ENCODE measurements at places on chromosomes 12 and 14.

DNA sequence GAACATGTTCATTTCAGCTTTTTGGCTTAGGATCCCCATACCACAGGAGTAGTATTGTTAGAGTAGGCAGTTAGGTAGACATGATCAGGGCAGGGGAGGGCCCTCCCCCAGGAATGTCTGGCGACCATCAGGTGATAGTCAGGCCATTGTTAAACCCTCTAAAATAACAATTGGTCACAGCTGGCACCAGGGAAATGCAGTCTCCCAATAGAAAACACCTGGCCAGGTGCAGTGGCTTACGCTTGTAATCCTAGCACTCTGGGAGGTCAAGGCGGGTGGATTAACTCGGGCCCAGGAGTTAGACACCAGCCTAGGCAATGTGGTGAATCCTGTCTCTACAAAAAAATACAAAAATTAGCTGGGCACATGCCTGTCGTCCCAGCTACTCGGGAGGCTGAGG lies 187.1 kb downstream of the MON2 start:
- no peak for DNase-seq

- DNase-seq = peak; percentile 73
Observed at GRCh38 chr12:19915392-19916195, 452.7 kb upstream of the PDE3A start.

DNA sequence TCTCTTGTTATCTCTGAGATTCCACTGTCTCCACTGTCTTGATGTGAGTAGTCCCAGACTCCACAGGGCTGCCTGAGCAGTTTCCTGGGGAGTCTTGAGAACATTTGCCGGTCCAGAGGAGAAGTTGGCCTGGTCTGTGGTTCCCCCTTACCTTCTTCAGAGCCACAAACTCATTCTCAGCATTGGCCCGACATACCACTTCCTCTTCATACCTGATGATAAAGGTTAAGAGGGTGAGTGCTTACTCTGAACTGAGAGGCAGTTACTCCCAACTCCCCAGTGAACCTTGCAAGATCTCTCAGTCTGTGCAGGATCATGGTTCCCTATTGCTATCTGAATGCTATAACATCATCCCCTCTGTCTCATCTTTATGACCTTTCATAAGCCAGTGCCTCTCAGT lies 2.6 kb downstream of the KRT84 start:
- no peak for DNase-seq

DNA sequence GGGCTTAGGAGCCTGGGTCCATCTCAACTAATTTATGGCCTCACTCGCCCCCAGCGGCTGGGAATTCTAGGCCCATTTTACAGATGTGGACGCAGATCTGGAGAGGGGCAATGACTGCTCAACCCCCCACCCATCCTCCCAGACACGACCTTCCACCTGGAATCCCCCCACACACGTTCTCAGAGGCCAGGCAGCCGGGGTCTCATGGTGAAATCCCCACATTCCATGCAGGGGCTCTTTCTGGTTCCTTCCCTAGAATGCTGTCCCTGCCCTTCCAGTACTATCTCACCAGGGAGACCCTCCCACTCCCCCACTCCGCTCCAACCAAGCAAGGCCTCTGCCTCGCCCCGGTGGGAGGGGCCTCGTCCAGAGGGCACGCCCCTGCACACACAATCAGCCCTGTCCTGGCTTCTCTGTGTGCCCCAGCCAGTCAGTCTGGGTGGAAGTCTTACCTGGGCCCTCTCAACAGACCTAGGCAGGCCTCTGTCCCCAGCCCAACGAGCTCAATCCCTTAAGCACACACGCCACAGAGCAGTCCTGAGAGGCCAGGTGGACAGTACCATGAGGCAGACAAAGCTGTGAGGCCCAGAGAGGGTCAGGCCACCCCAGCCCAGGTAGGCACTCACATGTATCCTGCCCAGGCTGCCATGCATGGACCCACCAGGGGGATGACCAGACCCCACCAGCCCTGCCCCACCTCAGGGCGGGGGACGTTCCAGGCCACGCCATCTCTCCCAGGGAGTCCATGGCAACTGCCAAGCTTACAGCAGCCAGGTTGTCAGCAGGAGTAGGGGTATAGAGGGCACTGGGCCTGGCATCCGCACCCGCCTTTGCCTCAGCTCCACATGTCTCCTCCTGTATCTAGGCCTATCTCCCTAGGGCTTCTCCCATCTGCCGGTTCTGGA lies 1.3 kb upstream of the ANKRD9 start:
- DNase-seq = peak; percentile 56

- DNase-seq = no peak
Observed at GRCh38 chr14:24072436-24072835, 1.1 kb downstream of the CPNE6 start.

GRCh38 chr12:42039577-42039976 lies 105.1 kb downstream of the GXYLT1 start:
- no peak for DNase-seq

DNA sequence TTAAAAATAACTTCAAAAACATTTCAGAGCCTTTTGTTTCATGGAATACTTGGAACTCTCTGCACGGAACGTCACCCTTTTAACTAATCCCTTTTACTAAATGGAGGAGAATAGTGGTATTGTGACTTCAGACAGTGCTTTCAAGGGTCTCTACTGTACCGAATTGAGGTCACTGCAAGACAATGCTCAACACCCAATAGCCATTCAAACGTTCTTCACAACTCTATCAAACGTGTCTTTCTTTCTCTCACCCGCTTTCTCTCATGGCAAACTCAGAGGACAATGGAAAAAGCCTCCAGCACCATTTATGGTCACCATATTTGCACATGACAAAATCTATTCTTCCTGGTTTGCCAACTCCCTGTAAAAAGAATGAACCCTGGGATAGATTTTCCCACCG lies 132.1 kb upstream of the SOX5 start:
- no peak for DNase-seq

GRCh38 chr14:70268760-70269159 lies 80.0 kb upstream of the SLC8A3 start:
- DNase-seq = no peak

DNA sequence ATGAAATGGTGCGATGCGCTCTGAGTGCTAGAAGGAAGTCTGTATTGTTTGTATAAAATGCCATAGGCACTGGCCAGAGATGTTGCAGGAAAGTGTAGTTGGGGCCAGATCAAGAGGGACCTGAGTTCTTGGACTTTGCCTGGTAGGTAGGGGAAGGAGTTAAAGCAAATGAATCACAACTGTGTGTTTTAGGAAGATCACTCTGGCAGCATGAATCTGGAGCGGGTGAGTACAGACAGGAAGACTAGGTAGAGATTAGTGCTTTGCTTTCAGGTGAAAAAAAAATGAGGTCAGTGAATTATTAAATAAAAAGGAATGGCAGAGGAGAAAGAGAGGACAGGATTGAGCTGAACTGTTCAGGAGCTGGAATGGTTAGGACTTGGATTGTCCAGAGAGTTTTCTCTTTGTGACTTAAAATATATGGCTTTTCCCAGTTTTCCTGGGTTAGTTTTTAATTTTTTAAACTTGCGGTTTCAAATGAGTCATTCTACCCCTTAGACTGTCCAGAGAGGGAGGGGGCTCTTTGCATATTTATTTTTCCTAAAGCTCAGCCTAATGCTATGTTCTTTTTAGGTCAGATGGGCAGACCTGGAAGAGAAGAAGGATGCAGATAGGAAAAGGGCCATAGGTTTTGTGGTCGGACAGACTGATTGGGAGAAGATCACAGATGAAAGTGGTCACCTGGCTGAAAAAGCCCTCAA lies 41.1 kb downstream of the PROX2 start:
- no peak for DNase-seq

- no peak for DNase-seq
Observed at GRCh38 chr14:103346286-103346685, 12.2 kb downstream of the EIF5 start.

DNA sequence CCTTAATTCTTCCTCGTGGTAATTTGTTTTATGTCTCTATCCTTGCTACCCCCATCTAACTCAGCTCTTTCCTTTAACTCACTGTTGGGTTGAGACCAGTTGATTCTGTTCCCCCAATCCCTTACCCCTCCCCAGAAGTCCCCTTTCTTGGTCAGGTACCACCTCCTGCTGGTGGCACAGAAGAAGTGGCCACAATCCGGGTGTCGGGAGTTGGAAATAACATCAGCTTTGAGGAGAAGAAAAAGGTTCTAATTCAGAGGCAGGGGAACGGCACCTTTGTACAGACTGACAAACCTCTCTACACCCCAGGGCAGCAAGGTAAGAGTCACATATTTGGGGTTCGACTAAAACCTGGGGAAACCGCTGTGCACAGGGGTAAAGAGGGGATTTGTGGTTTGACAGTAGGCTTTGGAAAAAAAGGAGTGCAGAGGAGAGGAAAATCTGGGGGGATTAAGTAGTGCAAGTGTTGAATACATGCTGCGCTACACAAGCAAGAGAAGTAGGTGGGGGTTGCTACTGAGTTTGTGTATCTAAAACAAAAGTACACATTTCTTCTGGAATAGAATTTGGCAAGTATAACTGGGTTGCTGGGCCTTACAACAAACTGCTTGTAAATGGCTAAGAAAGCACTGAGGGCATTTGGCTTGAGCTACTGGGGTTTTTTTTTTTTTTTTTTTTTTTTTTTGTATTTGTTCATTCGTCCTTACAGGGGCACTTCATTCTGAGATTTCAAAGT lies 1.3 kb downstream of the A2ML1 start:
- peak; percentile 32 for DNase-seq

GRCh38 chr12:88994537-88994936 lies 357.8 kb downstream of the DUSP6 start:
- DNase-seq = no peak

DNA sequence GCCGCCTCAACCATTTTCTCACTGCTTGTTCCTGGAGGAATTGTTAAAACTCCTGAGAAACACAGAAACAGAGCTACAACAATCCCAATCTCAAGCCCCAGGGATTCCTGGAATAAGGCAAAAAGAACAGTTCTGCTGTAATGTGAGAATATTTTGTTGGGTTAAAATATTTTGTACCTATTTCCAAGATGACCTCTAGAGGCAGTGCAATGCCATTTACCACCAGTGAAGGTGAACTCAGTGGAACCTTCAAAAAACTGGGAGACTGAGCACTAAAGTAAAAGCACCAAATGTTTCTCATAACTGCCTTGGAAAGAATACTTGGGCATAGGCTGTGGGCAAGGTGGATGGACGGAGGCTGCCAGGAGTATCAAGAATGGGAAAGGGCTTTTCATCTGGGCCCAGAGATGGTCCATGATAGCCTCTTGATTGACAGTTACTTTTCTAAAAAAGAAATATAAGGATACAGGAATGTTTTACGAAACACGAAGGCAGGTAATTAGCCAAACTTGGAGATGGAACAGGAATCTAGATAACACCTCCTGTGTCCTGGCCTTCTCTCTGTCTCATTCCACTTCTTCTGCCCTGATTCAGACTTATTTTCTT lies 334.0 kb upstream of the FLRT2 start:
- peak; percentile 16 for DNase-seq

DNA sequence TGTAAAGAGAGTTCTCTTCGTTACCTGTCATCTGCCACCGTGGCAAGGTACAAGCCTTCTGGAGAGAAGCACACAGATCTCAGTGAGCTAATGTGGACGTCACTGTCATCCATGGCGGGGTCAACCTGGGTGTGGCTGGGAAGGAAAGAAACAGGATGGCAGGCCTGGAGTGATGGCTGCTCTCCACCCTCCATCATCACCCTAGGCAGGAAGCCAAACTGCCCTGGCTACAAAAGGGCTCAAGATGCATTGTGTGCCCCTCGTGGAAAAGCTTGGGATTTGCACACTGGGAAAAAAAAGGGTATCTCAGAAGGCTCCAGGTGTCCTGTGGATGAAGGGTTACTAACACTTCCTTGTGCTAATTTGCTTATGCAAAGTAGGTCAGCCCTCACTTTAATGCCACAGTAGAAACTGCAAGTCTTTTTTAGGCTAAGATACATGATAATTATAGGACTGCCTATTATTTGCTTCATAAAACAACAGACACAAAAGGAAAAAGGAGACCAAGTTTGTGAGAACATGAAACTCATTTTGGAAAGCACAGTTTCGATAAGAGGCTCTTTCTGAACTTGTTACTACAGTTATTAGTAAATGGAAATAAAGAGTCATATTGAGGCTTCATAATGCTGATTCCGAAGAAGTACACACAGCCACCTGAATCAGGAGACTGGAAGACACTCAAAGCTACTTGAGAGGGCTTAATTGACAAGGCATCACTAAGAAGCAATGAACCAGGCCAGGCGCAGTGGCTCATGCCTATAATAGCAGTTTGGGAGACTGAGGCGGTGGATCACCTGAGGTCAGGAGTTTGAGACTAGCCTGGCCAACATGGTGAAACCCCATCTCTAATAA lies 18.9 kb downstream of the RFC5 start:
- no peak for DNase-seq

DNA sequence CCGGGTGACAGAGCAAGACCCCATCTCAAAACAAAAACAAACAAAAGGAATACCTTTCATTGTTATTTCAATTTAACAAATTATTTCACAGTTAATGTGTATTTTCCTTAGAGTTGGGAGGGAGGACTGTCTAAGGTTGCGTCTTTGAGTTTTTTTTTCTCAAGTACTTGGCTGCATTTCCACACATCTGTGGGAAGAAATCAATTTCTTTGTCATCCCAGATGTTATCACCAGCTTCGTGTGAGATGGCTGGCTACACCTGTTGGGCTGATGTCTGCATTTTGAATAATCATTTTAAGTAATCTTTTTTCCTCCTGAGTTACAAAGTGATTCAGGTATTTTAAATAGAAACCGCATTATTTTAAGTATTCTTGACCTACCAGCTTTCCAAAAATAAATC lies 59.4 kb downstream of the EML1 start:
- DNase-seq = no peak

GRCh38 chr12:124506145-124506831 lies 61.1 kb downstream of the NCOR2 start:
- peak; percentile 89 for DNase-seq

GRCh38 chr14:89616425-89616824 lies 199.4 kb upstream of the FOXN3 start:
- no peak for DNase-seq

GRCh38 chr14:95885278-95885677 lies 8.6 kb downstream of the TUNAR start:
- no peak for DNase-seq

DNA sequence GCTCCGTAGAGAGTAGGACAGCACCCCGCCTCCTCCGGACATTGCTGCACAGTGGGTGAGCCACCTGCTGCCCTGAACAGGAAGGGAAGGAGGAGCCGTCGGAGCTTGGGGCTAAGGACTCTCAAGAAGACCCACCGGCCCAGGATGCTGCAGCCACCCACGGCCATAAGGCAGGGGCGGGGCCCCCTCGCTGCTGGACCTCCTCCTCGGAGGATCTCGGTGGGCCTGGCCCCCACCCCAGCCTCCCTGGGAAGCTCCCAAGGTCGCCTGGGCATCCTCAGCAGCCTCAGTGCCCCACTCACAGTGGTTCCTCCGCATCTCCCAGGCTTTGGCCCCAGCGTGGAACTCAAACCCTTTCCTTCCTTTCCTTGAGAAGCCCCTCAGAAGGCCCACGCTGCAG lies 68.6 kb upstream of the DIO3 start:
- DNase-seq = no peak

DNA sequence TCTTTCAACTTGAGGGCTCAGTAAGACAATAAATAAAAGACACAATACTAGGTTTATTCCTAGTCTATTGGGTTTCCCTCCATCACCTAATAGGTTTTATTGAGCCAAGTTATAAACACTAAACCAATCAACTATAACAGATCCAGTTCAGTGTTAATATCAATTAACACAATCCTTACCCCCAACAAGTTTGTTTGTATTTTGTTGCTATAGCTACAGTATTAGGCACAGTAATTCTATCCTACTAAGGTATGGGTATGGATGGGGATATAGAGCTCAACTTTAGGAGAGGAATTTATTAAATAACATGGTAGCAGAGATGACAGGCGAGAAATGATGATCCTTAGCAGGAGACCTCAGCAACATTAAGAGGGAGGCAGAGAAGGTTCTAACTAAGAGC lies 13.3 kb downstream of the PPP4R3A start:
- DNase-seq = no peak

- DNase-seq = no peak
Observed at GRCh38 chr12:9047105-9047504, 57.8 kb downstream of the KLRG1 start.

Data from OCI-M1 (cell line).